NCI-H2171 (cell line): ENCODE measurements at places on chromosomes 3 and 15.

DNA sequence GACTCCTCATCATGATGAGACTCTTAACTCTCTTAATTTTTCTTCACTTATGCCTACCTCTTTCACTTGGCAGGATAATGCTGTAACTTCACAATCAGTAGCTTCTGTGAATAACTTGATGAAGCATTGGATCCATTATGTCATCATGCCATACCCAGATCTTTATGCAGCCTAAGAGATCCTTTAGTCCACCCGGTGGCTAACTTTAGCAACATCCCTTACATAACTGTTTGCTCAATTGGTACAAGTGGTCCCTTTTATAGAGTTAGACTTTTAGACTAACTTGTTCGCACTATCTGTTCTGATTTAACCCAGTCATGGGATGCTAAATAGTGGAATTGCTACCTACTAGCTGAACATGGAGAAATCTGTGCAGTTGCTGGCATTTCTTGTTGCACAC lies 184.5 kb downstream of the USP13 start:
- DNase-seq = no peak

DNA sequence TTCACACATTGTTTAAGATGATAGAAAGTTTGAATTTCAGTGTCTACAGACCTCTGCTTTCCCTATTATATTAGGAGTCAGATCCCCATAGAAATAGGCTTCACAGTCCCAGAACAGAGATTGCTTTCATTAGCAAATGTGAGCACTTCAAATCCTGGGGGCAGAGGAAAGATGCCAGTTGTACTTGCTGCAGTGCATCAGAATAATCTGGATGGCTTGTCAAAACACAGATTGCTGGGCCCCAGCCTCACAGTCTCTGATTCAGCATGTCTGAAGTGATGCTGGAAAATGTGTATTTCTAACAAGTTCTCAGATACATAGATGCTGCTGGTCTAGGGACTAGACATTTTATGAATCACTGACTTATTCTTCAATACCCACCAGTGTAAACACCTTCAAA lies 375.2 kb downstream of the FGF12 start:
- DNase-seq = no peak

GRCh38 chr3:130662501-130662996 lies 84.1 kb downstream of the PIK3R4 start:
- no peak for DNase-seq

DNA sequence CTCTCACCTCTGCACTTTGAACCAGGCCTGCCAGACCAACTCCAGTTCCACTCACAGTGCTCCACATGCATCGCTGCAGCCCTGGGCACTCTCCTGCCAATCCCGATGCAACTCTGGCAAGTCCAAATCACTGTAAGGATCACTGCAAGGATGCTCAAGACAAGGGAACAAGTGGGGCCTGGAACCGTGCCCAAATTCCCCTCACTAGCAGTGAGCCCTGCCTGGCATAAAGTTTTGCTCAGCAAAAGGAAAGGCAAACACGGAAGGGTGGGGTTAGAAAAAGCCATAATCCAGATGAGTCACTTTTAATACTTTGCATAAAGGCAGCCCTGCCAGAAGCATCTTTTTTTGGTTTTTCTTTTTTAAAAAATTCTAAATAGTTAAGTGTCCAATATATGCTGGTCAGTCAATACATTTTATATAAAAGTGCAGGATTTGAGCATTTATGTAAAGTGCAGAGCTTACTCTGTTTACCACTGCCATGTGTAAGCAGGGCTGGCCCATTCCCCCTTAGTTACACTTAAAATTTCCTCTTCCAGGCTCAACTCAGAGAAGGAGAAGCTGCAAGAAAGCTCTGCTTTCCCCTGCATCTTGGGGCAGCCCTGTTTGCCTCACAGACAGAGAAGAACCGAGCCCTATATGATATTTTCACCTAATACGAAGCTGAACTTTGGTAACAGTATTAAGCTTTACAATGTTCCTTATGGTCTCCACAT lies 102.2 kb downstream of the CD47 start:
- DNase-seq = no peak

GRCh38 chr15:44015545-44016305 lies 179.3 kb downstream of the FRMD5 start:
- no peak for DNase-seq

GRCh38 chr15:70379938-70380883 lies 282.5 kb upstream of the TLE3 start:
- no peak for DNase-seq

- DNase-seq = no peak
These were observed 369.1 kb downstream of the RBMS3 start for GRCh38 chr3:29649815-29650547.

DNA sequence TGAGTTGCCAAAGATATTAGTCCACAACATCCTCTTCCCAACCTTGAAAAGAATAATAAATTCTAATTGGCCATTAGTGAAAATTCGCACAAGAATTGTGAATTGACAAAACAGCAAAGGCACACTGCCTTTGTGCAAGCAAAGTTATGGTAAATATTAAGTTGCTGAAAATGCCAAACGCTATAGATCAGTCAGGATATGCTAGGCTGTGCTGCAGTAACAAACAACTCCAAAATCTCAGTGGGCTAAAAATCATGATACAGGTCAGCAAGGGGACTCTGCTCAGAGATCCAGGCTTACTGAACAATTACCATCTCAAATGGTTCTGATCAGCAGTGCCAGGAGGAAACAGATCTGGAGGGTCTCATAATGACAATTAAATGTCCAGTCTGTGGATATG lies 238.0 kb upstream of the IGF1R start:
- DNase-seq = no peak

- DNase-seq = peak; percentile 74
These were observed 377.7 kb downstream of the IL20RB start for GRCh38 chr3:137335478-137335877.
